ENCODE measurements at places on chromosomes 1 and 21. TPM values are rescaled to one million over a fixed set of nuclear protein-coding genes. Genes with fewer than 3 reads are reported as not detected.

The ERRFI1 gene
- total RNA-seq, result 0.94 TPM

The HMGCL gene
- total RNA-seq, result 35.4 TPM

The AKNAD1 gene
- total RNA-seq, result not detected

The AGO3 gene
- 26.5 TPM for total RNA-seq

GRCh38 chr21:18725653-18726052 is 322.1 kb upstream of the TMPRSS15 start:
- no peak overlapping the region for H3K4me3 ChIP-seq
- DNase-seq, result no peak
- no peaks in the 10 kb centered on the region for H3K36me3 ChIP-seq
- no peaks in the 10 kb centered on the region for H3K27me3 ChIP-seq

DNA sequence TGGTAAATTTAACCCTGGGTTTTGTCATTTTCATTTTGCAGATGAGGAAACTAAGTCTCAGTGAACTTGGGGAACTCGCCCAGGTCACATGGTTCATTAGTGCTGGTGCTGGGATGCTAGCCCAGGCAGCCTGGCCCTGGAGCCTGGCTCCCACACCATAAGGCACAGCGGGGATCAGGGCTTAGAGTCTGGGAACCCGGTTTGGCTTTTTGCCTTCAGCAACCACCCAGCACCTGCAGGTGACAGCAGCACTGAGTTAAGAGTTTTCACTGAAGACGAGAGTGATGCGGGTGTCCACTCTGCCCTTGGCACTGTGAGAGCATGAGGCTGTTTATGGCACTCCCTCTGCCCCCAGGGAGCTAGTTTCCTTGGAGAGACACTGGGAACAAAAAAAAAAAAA is 18.4 kb upstream of the CD101 start:
- no peak overlapping the region for H3K4me3 ChIP-seq
- no peak overlapping the region for H3K27ac ChIP-seq
- H3K27me3 ChIP-seq, result peaks cover 8% of the 10 kb centered on the region
- DNase-seq, result no peak

DNA sequence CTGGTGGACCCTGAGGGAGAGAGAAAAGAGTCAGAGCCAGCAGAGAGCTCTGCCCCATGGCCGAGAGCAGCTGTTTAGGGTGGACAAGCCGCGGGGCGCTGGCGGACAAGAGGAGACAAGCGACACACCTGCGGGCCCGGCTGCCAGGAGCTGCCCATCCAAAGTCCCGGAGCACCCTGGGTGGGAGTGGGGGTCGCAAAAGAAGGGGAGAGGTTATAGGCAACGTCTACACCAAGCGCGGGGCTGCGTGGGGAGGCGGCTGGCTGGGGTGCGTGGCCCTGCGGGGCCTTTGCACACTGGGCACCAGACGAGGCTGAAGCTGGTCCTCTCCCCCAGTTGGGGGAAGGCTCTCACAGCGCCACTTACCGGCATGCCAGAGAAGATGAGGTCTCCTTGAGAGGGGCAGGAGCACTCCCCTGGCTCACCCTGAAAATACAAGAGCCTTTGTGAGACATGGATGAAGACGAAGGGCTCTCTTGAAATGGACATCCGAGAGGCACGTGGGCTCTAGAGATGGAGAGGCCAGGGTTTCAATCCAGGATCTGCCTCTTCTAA is 24.1 kb downstream of the COL16A1 start:
- H3K4me1 ChIP-seq, result no peaks in the 10 kb centered on the region
- H3K36me3 ChIP-seq, result no peaks in the 10 kb centered on the region
- no peak overlapping the region for H3K27ac ChIP-seq
- DNase-seq, result no peak
- no peak overlapping the region for H3K4me3 ChIP-seq

Data from activated naive CD8-positive, alpha-beta T cell treated with anti-CD3 and anti-CD28 coated beads, Interleukin-2, amount 10 ng/mL, durations not matched to agents 7 days and 5 days (primary cell).